ENCODE measurements at places on chromosomes 5 and 9.

DNA sequence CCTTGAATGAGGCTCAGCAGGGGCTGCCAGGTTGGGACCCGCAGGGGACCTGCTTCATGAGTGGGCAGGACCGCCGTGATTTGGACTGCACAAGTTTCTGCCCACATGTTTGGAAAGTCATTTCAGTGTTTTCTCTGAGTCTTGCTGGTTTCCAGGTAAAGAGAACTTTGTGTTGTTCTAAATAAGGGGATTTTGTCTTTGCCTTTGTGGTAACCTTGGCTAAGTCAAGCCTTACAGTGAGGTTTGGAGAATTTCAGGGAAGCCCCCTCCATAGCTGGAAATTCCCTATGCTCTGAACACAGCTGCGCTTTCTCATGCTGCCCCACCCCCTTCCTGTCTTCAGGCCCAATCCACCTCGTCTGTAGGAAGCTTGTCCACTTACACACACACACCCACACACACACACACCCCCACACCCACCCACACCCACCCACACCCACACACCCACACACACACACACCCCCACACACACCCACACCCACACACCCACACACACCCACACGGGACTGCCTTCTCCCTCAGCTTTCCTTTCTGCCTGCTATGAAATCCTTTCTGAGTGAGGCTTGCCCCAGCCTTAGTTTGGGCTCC is 270.1 kb downstream of the HSPA4 start:
- no peak for DNase-seq

DNA sequence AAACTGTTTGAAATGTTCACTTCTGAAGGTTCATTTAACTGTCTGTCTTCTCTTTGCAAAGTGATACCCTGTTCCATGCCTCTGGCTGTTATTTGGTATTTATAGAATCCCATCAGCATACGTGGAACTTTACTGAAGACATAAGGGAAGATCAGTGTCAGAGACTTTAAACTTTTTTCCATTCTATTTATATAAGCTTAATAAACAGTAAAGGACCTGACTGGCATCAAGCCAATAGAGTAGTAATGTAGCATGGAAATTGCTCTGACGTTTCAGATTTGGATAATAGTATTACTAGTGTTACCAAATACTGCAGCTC is 94.9 kb upstream of the MINAR2 start:
- no peak for DNase-seq

DNA sequence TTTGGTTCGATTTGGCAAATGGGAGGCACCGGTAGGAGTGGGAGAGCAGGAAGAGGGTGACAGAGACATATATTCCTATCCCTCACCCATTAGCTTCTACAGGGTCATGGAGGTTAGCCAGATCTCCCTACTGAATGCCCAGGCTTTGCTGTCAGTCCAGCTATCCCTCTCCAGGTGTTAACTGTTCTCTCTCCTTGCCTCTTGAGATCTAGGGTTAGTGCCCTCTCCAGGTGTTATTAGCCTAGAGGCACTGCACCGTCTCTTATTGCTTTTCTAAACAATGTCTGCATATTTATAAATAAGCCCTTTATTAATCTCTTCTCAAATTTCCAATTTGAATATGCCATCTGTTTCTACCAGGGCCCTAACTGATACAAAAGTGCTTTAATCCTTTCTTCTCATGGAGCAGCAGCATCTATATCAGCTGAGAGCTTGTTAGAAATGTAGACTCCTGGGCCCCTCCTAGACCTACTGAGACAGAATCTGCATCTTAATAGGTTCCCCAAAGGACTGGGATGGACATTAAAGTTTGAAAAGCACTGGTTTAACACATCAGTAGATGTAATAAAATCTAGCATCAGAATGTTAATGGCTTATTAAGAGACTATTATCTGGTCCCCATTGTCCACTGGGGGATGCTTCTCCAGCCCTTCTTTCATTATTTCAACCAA is 322.5 kb upstream of the SLC24A2 start:
- no peak for DNase-seq

- DNase-seq, result no peak
Measured at GRCh38 chr9:114895521-114895991, 34.8 kb downstream of the TNFSF8 start.

DNA sequence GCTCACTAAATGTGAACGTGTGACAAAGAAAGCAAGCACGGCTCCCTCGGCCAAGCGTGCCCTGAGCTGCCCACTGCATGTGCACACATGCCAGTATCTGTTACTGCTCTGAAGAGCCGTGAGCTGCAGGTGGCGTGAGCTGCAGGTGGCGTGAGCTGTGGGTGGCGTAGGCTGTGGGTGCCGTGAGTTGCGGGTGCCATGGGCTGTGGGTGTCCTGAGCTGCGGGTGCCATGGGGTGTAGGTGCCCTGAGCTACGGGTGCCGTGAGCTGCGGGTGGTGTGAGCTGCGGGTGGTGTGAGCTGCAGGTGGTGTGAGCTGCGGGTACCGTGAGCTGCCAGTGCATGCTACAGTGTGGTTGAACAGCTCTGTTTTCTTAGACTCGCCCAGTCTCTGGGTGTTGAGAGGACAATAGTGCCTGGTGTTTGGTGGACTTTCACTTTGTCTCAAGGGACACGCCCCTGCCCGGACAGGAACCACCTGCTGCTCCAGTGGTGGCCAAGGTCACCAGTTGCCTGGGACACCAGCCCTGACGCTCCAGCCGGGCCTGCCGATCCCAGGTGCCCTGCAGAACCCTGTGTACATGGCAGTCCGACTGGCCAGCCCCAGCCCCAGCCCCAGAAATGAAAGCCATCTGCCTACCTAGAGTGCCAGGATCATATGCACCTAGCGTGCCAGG is 6.7 kb downstream of the CCDC187 start:
- no peak for DNase-seq

DNA sequence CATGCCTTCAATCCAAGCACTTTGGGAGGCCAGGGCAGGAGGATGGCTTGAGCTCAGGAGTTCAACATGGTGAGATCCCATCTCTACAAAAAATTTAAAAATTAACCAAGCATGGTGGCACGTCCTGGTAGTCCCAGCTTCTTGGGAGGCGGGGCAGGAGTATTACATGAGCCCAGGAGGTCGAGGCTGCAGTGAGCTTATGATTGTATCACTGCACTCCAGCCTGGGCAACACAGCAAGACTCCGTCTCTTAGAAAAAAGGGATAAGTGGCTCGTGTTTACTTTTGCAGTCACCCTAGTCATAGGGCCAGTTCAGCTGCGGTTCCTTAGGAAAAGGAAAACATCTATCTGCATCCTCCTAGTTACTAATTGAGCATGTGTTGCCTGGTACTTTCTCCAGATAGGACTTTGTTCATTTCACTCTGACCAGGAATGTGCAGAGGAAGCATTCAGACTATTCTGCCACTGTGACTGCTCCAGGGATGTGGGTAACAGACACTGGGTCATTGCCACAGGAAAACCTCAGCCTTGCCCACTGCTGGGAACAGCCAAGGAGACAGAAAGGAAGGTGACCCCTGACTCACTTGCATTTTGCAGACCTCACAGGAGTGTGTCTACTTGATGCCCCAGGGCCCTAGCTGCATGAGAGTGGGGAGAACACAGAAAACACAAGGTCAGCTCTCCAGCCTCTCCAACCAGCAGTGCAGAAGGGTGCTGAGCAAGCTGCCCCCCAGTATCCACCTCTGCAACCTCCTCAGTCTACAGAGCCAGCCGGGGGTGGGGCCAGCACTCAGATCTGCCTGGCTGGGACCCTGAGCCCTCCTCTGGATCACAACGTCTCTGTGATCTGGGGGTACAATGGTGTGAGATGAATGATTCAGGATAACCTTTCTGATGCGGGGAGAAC is 33.9 kb upstream of the ALDH1B1 start:
- DNase-seq, result no peak

GRCh38 chr9:79015951-79016350 is 555.8 kb upstream of the TLE4 start:
- DNase-seq, result no peak

DNA sequence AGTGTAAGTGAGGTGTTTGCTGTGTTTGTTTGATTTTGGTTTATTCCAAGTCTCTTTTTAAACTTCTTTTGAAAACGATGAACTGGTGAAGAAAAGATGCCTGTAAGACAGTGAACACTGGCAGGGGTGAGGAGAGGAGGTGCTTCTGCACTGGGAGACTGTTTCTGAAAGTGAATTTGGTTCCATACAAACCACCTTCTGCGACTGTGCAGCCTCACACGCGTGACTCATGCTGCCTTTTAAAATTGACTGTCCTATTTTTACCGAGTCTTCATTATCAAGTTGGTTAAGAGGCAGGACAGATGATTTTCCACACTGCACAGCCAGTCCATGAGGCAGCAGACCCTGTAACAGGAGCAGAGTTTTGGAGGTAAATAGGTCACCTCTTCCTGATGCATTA is 340.6 kb downstream of the MTRR start:
- DNase-seq, result no peak

DNA sequence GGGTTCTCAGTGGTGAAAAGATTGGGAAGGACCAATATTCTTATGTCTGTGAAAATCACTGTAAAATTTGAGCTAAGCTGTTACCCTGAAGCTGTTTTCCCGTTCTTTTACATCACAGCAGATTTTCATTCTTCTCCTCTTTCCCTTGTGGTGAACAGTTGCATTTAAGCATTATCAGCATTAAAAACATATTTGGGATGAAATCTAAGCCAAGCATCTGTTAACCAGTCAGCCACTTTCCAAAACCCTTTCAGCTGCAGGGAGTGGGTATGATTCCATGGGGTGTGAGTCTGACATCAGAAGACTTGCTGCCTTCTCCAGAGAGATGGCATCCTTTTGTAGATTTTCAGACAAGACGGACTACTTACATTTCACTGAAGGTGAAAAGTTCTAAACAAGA is 97.2 kb downstream of the TRIO start:
- DNase-seq, result no peak

DNA sequence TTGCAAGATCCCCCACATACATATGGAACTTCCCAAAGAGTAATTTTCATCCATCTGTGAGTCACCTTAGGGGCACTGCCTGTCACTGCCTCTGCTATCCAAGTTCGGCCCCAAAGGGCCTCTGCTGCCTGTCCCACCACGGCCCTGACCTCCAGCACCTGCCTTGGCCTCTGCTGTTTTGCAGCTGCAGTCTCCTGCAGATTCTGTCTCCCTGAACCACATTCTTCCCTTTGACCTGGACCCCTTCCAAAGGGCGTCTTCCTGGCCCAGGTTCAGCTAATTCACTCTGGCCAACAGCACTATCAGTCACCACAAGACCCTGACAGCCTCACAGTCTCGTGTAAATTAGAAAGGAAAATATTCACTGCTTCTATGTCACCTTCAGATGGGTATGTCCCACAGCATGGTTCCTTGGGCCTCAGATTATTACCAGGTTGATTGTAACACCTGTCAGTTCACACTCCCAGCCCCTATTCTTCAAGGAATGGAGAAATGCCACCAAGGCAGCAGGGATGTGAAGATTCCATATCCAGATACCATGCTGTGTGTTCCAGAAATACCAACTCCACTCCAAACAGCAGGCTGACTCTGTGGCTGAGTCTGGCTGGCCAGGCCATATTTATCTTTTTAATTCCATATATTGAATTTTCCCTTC is 479.3 kb downstream of the ARHGEF28 start:
- no peak for DNase-seq

GRCh38 chr5:148708854-148709253 is 54.5 kb upstream of the HTR4 start:
- DNase-seq, result no peak

DNA sequence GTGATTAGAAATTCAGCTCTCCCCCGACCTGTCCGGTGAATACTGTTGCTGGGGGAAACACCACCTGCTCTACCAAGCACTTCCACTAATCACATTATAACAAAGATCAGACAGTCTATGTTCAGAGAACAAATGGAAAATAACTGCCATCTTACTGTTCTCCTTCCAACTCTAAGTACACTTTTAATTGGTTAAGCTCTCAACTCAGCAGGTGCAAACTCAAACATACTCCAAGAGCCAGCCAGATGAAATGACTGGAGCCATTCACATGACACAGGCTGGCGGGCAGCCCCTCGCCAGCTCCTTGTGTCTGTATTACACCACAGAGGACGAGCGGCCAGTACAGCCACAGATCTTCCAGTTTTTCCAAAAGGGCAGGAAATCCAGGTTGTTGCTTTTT is 16.1 kb downstream of the LIFR start:
- DNase-seq, result no peak

DNA sequence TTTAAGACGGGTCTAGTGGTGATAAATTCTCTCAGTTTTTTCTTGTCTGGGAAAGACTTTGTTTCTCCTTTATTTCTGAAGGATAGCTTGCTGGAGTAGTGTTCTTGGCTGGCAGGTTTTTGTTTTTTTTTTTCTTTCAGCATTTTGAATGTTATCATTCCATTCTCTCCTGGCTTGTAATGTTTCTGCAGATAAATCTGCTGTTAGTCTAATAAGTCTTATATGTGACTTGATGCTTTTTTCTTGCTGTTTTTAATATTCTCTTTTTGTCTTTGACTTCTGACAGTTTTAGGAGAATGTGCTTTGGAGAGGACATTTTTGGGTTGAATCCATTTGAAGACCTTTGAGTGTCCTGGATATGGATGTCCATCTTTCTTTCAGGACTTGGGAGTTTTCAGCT is 16.0 kb downstream of the HSD17B4 start:
- no peak for DNase-seq

GRCh38 chr9:125329978-125330377 is 68.4 kb downstream of the GAPVD1 start:
- DNase-seq, result no peak

DNA sequence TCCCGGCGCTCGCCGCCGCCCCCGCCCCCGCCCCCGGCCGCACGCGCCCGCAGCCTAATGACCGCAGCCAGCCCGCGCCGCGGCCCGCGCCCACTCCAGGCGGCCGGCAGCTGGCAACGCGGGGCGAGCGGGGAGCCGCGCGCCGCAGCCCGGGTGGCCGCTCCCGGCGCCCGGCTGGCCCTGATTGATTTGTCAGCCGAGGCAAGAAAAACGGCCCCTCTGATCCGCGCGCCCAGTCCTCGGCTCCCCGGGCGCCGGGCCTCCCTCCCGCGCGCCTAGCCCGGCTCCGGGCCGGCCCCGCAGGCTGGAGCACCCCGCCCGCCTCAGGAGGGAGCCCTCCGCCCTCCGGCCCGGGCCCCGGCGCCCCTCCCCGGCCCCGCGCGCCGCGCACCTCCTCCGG is 11.9 kb upstream of the LHX2 start:
- no peak for DNase-seq

- DNase-seq, result no peak
Measured at GRCh38 chr9:130713286-130713960, 19.8 kb downstream of the EXOSC2 start.

DNA sequence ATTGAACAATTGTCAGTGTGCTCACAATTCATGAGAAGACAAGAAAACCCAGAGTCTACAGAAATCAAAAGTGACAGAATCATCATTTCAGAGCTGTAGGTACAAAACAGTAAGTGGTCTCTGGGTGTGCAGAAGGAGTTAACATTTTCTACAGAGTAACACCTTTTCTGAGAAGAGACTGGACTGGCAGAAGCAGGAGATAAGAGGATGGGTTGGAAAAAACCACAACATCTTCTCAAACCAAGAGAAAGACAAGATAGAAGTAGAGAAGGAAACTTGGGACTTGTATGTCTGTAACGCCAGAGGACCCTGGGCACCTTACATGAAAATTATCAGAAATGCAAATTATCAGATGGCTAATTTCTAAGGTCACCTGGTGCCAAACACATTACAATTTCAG is 82.6 kb downstream of the ARL15 start:
- no peak for DNase-seq
